ENCODE measurements at places on chromosomes 12 and 14.

DNA sequence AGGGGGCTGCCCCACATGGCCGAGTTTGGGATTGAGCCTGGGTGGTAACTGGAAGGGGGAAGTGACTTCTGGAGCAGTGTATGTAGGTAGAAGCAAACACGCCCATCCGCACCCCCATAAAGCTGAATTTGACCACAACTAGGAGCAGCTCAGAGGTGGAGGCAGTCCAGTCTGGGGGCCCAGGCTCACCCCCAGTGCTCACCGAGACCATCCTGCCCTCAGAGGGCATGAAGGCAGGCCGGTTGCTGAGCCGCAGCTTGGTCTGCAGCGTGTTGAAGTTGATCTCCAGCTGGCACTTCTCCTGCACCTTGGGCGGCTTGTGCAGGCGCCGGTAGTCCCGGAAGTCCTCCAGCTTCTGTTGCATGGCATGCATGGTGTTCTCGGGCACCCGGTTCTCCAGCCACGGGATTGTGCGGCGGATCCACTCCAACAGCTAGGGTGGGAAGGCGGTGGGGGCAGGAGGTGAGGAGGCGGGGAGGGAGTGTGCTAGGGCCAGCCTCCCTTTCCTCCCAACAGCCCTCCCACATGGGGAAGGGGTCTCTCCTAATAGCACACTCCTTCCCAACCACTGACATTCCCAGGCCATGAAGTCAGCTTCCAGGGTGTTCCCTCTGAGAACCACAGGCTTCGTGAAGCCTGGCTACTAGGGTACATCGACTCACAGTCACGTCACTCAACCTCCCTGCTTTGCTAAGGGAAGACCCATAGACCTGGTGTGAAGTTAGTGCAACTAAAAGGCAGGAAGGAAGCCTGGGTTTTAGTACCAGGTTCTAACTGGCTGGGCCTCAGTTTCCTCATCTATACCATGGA is 87.0 kb downstream of the ACTN1 start:
- DNase-seq: no peak

DNA sequence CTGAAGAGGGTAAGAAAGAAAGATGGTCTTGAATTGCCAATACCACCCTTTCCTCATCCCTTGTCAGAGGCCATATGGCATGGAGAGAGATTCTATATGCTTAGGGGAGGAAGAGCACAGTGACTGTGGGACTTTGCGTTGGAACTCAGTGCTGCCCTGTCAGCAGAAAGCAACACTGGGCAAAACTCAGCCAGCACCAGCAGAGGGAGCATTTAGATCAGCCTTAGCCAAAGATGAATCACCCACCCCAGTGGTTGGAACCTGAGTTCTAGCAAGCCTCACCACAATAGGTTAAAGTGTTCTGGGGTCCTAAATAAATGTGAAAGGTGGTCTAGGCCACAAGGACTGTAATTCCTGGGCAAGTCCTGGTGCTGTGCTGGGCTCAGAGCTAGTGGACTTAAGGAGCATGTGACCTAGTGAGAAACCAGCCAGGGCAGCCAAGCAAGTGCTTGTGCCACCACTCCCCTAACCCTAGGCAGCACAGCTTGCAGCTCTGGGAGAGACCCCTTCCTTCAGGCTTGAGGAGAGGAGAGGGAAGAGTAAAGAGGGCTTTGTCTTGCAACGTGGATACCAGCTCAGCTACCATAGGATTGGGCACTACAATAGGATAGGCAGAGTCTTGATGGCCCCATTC is 11.4 kb upstream of the BCAT1 start:
- DNase-seq: no peak

- DNase-seq: no peak
These were observed 816.1 kb upstream of the TMEM132C start for GRCh38 chr12:127450826-127451225.

DNA sequence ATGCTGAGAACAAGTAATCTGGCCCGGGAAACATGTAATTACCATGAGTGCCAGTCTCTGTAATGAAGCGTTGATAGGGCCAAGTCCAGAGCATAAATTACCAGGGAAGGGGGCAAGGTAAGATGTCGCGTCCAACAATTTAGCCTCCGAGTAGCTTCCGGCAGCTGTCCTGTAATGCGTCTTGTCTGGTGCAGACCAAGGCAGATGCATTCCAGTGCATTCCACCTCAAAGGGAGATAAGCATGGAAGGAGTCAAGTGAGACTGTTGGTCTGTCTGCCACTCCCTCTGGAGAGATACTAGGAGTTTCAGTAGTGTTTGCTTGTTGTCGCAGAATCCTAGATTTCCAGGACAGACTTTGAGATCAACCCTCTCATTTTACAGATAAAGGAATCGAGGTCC is 218.3 kb downstream of the AACS start:
- DNase-seq: no peak

DNA sequence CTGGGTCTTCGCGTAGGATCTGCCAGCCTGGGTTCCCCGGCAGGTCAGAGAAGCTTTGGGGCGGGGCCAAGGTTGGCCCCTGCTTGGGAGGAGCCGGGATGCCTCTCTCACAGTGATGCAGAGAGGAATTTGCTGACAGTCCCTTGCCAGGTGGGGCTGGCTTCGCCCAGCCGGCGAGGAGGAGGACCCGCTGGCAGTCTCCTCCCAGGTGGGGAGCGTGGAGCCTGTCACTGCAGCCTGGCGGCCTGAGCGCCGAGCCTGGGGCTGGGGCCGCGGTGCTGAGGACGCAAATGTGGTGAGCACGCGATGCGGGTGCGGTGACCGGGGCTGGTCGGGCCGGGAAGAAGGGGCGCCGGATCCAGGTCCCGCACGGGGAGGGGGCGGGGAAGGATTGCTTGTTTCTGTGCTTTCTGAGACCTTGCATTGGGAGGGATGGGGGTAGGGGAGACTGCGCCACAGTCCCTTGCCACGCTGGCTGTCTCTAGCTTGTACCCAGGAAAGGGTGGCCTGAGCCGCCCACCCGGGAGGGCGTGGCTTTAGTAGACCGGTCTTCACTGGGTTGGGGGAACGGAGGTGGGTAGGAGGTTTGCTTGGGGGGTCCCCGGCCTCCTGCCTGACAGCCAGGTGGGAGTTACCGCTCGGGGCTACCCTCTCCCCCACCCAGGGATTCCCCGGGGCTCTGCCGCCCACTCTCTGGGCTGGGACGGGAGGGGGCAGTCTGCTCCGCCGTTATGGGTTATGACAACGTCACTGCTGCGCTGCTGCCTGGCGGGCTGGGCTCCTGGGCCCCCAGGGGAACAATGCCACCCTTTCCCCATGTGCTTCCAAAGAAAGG is at the start of gene TMEM63C:
TMEM63C (plus strand) TSS at position 196 of the 835 bp plus-strand sequence. CDS start 37,016 bp downstream, outside the sequence.
- peak; percentile 30 for DNase-seq

Data from effector memory CD4-positive, alpha-beta T cell (primary cell).